Sigmoid colon (tissue), 7 donors: ENCODE measurements at places on chromosomes 13 and 19. TPM values are rescaled to one million over a fixed set of nuclear protein-coding genes. Genes with fewer than 3 reads are reported as not detected.
A peak's percentile ranks its signal among the peaks of the same experiment; 100 is the strongest.

ZNF480 gene
- 7.6 TPM for total RNA-seq

GRCh38 chr13:68050761-68051160 lies 820.6 kb upstream of the PCDH9 start:
- H3K4me1 ChIP-seq = no peaks in the 10 kb centered on the region
- no peaks in the 10 kb centered on the region for H3K36me3 ChIP-seq
- no peaks in the 10 kb centered on the region for H3K27me3 ChIP-seq
- H3K27ac ChIP-seq = no peak overlapping the region
- no peak overlapping the region for H3K4me3 ChIP-seq

GRCh38 chr19:16094360-16095070 lies 17.2 kb upstream of the RAB8A start:
- no peak overlapping the region for H3K4me3 ChIP-seq
- no peak for DNase-seq
- peak overlapping the region; percentile 66 for H3K27ac ChIP-seq
- peaks cover 95% of the 10 kb centered on the region for H3K36me3 ChIP-seq

GRCh38 chr13:94710065-94710781 lies 2.1 kb downstream of the SOX21 start:
- no peak overlapping the region for H3K27ac ChIP-seq
- no peak overlapping the region for H3K4me3 ChIP-seq
- H3K4me1 ChIP-seq = no peaks in the 10 kb centered on the region
- no peaks in the 10 kb centered on the region for H3K36me3 ChIP-seq
- no peak for DNase-seq
